ENCODE measurements at places on chromosomes 1 and 21. TPM values are rescaled to one million over a fixed set of nuclear protein-coding genes. Genes with fewer than 3 reads are reported as not detected.

GRCh38 chr1:29218223-29218622 lies 12.5 kb downstream of the MECR start:
- no peaks in the 10 kb centered on the region for H3K27me3 ChIP-seq
- no peak overlapping the region for H3K4me3 ChIP-seq
- H3K4me1 ChIP-seq, result no peaks in the 10 kb centered on the region
- H3K36me3 ChIP-seq, result peaks cover 66% of the 10 kb centered on the region

GRCh38 chr1:71399594-71399993 lies 318.8 kb upstream of the ZRANB2 start:
- no peaks in the 10 kb centered on the region for H3K4me1 ChIP-seq
- H3K4me3 ChIP-seq, result no peak overlapping the region
- H3K27me3 ChIP-seq, result no peaks in the 10 kb centered on the region
- H3K36me3 ChIP-seq, result no peaks in the 10 kb centered on the region

DNA sequence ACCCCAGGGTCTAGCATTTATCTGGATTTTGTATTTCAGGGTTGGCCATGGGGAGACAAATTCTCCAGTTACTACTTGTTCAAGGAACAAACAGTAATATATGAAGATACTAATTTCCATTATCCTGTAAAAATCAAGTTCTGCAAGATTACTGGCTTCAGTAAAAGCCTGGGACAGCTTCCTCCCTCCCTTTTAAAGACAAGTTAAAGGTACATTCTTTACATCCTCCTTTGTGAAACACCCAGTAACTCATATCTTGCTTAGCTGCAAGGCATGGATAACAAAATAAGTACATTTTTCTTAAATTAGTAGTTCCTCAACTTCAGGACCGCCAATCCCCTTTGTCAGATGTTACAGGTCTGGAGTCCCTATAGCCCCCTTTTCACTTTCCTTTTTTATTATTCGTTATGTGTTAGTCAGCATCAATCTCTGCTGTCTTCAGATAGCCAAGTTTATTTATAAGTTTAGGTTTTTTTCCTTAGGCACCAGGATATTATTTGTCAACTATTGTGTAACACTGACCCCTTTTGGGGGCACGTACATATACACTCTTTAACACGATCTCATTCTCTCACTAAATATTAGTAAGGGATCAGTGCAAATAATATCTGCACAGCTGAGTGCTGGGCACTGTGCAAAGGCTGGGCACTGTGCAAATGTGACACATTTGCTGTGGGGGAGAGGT lies 9.8 kb downstream of the ERRFI1 start:
- peaks cover 19% of the 10 kb centered on the region for H3K4me1 ChIP-seq
- no peak overlapping the region for H3K27ac ChIP-seq

DNA sequence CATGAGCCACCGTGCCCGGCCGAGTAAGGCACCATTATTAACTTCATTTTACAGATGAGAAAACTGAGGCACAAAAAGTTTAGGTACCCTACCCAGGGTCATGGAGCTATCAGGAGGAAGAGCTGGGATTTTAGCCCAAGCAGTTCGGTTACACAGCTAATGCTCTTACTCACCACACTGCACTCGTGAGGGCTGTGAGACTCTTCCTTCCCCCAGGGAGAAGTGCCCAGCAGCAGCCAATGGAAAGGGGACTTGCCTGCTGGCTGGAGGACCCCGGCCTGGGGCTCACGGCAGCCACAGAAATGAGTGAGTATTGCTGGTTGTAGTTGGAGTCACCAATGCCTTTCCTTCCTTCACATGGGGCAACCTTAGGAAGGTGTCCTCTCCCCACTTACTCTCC lies 5.2 kb upstream of the CSF1 start:
- no peak for DNase-seq
- H3K4me1 ChIP-seq, result peaks cover 10% of the 10 kb centered on the region
- H3K36me3 ChIP-seq, result no peaks in the 10 kb centered on the region
- H3K27me3 ChIP-seq, result no peaks in the 10 kb centered on the region

DNA sequence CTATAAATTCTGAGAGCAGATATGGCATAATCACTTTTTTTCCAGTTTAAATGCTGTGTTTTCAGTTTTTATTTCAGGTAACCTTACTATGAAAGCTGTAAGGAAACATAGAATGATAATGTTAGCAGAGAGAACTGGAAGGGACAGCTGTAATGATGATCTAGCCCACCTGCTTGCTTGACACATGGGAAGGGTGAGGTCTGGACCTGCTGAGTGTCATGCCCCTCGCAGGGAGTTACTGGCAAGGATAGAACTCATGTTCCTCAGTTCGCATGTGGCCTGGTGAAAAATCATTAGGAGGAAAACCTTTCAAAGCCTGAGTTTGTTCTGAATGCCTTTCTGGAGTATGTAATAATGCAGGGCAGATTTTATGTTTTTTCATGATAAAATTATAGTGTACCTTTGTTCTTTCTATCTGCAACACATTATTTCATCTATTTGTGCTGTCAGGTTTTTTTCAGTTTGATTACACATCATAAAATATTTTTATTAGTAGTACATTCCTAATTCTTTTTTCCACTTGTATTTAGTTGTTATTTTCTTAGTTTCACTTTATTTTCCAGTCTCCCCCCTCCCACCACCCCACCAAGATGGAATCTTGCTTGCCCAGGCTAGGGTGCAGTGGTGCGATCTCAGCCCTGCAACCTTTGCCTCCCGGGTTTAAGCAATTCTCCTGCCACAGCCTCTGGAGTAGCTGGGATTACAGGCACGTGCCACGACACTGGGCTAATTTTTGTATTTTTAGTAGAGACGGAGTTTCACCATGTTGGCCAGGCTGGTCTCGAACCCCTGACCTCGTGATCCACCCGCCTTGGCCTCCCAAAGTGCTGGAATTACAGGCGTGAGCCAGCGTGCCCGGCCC lies 8.0 kb downstream of the DDI2 start:
- peaks cover 3% of the 10 kb centered on the region for H3K4me1 ChIP-seq
- no peak for DNase-seq
- H3K36me3 ChIP-seq, result peaks cover 37% of the 10 kb centered on the region
- H3K4me3 ChIP-seq, result no peak overlapping the region
- no peaks in the 10 kb centered on the region for H3K27me3 ChIP-seq

Gene OR10Z1
- polyA plus RNA-seq, result not detected

Gene BARHL2
- polyA plus RNA-seq, result not detected

GRCh38 chr1:97505289-97505688 lies 415.5 kb downstream of the DPYD start:
- no peak for DNase-seq
- H3K4me3 ChIP-seq, result no peak overlapping the region
- no peak overlapping the region for H3K27ac ChIP-seq
- H3K27me3 ChIP-seq, result no peaks in the 10 kb centered on the region
- H3K4me1 ChIP-seq, result no peaks in the 10 kb centered on the region

Gene SLFNL1
- 0.11 TPM for polyA plus RNA-seq

GRCh38 chr1:117794073-117794472 lies 135.3 kb downstream of the GDAP2 start:
- no peaks in the 10 kb centered on the region for H3K4me1 ChIP-seq
- no peaks in the 10 kb centered on the region for H3K36me3 ChIP-seq
- peak; percentile 41 for DNase-seq
- H3K27me3 ChIP-seq, result no peaks in the 10 kb centered on the region

Gene SPAG17
- not detected for polyA plus RNA-seq

DNA sequence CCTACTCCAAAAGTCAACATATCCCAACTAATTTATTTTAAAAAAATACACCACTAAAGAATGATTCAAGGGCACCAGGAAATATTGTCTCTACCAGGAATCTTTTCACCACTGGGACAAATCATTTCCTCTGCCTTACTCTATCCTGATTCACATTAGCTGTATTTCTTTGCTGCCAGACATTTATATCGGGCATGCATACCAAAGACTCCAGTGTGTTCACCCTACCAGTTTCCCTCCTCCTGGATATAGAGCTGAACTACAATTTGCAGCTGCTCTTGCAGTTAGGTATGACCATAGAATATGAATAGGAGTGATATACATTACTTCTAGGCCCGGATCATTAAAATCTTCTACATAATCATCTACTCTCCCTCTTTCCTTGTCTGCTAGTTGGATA lies 7.6 kb downstream of the KCNJ6 start:
- H3K4me3 ChIP-seq, result no peak overlapping the region
- no peaks in the 10 kb centered on the region for H3K4me1 ChIP-seq
- no peak for DNase-seq
- no peak overlapping the region for H3K27ac ChIP-seq

- H3K27ac ChIP-seq, result no peak overlapping the region
- no peaks in the 10 kb centered on the region for H3K36me3 ChIP-seq
- H3K4me3 ChIP-seq, result no peak overlapping the region
- H3K27me3 ChIP-seq, result no peaks in the 10 kb centered on the region
Measured at GRCh38 chr1:231800108-231800507, 173.5 kb downstream of the DISC1 start.

DNA sequence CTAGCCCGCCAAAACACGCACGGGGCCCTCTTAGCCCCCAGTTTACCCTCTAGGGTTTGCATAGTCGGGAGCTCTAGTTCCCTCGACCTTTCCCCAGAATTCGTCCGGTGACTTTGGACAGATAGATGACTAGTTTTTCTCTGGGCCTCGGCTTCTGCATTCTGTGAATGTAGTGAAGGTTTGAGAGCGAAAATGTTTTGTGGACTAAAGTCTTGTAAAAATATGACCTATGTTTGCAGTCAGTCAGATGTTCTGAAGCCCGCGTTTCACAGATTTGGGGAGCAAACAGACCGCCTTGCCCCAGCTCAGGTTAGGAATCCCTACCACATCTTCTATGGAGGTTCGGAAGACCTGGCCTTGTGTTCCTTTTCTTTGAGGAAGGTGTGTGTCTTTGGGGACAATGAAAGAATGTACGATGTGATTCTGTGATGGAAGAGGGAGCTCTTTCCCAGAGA lies 401 bp downstream of the UQCRH start:
- peak overlapping the region; percentile 94 for H3K4me3 ChIP-seq
- H3K4me1 ChIP-seq, result peaks cover 30% of the 10 kb centered on the region
- no peaks in the 10 kb centered on the region for H3K36me3 ChIP-seq

Gene ARHGAP30
- 1.3 TPM for polyA plus RNA-seq

GRCh38 chr1:58466630-58467241 lies 79.8 kb downstream of the OMA1 start:
- no peak overlapping the region for H3K4me3 ChIP-seq
- no peak overlapping the region for H3K27ac ChIP-seq
- no peaks in the 10 kb centered on the region for H3K27me3 ChIP-seq
- no peak for DNase-seq
- H3K4me1 ChIP-seq, result peaks cover 19% of the 10 kb centered on the region
- no peaks in the 10 kb centered on the region for H3K36me3 ChIP-seq

Gene TAS1R1
- not detected for polyA plus RNA-seq

Gene RHCE
- 0.24 TPM for polyA plus RNA-seq

GRCh38 chr21:27244776-27245175 lies 277.9 kb upstream of the ADAMTS5 start:
- no peaks in the 10 kb centered on the region for H3K27me3 ChIP-seq
- H3K27ac ChIP-seq, result no peak overlapping the region
- DNase-seq, result no peak
- no peaks in the 10 kb centered on the region for H3K4me1 ChIP-seq

- H3K4me3 ChIP-seq, result no peak overlapping the region
- H3K36me3 ChIP-seq, result no peaks in the 10 kb centered on the region
- no peak for DNase-seq
- H3K4me1 ChIP-seq, result no peaks in the 10 kb centered on the region
Measured at GRCh38 chr1:48853006-48853405, 76.3 kb upstream of the BEND5 start.

Gene LIPI
- polyA plus RNA-seq, result not detected

Gene SSU72
- polyA plus RNA-seq, result 138 TPM

- H3K27me3 ChIP-seq, result no peaks in the 10 kb centered on the region
- no peaks in the 10 kb centered on the region for H3K4me1 ChIP-seq
- H3K4me3 ChIP-seq, result no peak overlapping the region
- H3K36me3 ChIP-seq, result peaks cover 5% of the 10 kb centered on the region
Measured at GRCh38 chr21:33901412-33902288, 14.0 kb downstream of the ATP5PO start.

Gene OR2L3
- not detected for polyA plus RNA-seq

DNA sequence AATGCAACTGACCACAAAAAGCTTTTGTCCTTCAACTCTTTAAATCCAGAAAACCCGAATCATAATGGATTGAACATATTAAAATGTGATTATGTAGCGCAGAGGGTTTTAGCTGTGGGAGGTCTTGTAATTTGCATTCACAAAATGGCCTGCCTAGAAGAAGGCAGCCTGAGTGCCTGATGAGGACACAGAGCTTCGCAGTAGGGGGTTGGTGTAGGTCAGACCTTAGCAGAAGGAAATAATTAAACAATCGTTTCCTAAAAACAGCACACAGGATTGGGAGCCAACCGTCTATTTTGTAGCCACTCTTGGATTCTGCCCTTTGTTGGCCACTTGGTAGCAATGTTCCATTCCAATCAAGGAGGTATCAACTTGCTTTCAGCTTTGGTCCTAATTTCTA lies 195.7 kb upstream of the KIAA0040 start:
- H3K4me1 ChIP-seq, result no peaks in the 10 kb centered on the region
- no peaks in the 10 kb centered on the region for H3K36me3 ChIP-seq
- no peak overlapping the region for H3K27ac ChIP-seq
- H3K4me3 ChIP-seq, result no peak overlapping the region
- DNase-seq, result no peak
- H3K27me3 ChIP-seq, result no peaks in the 10 kb centered on the region

Gene EPB41
- 10.1 TPM for polyA plus RNA-seq

GRCh38 chr1:164637461-164638375 lies 78.7 kb downstream of the PBX1 start:
- no peaks in the 10 kb centered on the region for H3K27me3 ChIP-seq
- H3K27ac ChIP-seq, result peak overlapping the region; percentile 85
- H3K4me1 ChIP-seq, result peaks cover 76% of the 10 kb centered on the region
- peaks cover 3% of the 10 kb centered on the region for H3K36me3 ChIP-seq

DNA sequence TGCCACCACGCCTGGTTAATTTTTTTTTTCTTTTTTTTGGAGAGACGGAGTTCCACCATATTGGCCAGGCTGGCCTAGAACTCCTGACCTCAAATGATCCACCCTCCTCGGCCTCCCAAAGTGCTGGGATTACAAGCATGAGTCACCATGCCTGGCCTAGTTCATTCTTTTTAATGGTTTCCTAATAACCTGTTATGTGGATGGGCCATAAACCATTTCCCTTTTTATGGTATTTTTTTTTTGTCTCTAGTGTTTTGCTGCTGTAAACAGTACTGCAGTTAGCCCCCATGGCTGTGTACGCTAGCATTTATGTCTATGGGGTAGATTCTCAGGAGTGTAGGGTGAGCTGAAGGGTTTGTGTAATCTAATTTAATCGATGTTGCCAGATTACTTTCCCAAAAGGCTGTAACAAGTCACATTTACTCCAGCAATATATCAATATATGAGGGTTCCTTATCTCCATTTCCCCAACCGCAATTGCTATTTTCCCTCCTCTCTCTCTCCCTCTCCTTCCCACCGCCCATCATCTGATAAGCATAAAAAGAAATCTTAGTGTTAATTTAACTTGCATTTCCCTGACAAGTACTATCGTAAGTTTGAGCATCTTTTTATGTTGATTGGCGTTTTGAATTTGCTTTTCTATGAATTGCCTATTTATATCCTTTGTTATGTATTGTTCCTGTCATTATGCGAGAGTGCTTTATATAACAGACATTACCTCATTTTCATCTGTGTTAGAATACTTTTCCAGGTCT lies 28.7 kb downstream of the RCSD1 start:
- H3K27me3 ChIP-seq, result no peaks in the 10 kb centered on the region
- no peak for DNase-seq
- no peaks in the 10 kb centered on the region for H3K36me3 ChIP-seq

Measured in heart left ventricle (tissue), 16 donors.